ENCODE measurements at places on chromosomes 2 and 18.
A peak's percentile ranks its signal among the peaks of the same experiment; 100 is the strongest.

DNA sequence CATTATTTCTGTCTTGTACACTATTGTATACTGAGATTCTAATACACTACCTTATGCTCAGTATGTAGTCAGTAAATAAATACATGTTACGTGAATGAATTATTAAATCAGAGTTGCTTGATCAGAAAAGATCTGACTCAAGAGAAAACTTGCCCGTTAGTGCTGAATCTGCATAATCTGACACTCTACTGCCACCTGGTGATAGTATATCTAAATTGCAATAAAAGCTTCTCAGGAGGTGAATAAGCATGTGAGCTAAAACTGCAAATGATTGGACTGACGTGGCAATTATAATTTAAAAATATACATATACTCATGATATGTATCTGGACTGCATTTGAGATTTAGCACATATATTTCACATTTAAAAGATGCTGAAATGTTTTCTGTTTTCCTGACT is 70.4 kb downstream of the KIAA1328 start:
- DNase-seq = no peak

- no peak for DNase-seq
These were observed 18.1 kb upstream of the HDAC4 start for GRCh38 chr2:239418918-239419317.

DNA sequence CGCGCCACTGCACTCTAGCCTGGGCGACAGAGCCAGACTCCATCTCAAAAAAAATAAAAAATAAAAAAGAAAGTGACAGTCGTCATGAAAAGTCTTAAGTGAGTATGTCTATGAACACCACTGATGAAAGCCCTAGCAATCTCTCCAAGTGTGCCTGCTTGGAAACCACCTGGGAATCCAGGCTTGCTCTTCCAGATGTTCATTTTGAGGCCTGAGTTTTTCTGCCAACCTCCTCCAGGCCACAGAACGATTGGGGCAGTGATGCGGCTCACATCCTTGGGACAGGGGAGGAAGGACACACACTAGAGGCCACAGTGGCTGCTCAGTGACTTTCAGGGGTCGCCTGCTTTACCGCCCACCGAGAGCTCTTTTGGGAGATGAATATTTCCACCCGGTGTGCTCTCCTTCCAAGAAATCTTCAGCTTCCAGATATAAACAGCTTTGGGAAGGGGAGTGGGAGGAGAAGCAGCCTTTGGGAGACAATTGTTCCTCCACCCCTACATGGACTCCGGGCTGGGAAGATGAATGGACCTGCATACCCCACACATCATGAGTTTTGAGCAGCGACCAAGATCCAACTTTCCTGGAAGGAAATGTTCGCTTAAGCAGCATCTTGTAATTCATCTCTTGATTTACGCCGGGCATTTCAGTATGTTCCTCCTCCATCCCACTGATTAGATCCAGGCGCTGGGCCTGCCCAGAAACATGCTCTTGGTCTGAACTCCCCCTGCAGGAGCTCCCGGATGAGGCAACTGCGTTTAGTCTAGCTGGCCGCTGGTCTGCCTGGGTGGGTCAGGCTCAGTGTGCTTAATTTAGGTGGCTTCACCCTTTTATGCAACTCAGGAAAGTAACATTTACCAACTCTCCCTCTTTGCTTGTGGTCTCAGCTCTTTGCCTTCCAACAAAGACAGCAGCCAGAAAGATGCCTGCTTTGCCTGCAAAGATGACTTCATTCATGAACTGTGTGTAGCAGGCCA is 6.2 kb upstream of the ARMC9 start:
- DNase-seq = peak; percentile 64

DNA sequence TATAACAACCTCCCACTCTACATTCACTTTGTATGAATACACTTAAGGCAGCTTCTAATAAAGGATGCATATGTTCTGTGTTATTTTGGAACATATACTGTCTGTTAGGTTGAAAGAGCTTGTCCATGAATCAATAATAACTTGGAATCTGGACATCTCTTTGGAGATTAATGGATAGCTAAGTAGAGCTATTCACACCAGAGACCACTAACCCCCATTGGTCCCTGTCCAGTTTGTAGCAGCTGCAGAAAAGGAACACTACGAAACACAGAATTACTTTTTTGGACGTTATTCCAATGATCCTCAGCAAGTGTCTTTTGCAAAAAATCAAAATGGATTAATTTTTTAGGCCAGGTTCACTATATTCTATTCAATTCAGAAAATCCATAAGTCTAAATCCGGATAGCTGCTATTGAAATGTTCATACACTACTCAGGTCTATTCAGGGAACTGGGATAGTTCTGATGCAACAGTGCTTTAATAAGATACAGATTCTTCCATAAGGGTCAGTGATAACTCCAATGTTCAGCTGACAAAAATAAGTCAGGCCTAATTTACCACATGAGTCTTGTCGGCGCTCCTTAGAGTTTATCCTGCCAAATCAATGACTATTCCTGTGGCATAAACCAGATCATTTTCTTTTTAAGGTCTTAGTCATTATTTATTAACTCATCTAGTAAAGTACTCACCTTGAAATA is 44.2 kb downstream of the NRXN1 start:
- DNase-seq = no peak

DNA sequence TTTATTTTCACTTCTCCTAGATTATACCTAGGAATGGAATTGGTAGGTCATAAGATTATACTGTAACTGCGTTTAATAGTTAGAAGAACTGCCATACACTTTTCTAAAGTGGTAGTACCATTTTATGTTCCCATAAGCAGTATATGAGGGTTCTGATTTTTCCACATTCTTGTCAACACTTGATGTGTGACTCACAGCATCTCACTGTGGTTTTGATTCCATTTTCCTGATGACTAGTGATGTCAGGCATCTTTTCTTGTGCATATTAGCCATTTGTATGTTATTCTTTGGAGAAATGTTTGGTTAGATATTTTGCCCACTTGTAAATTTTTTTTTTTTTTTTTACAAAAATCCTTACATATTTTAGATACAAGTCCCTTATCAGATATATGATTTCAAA is 2.3 kb downstream of the DCAF17 start:
- no peak for DNase-seq

Data from 8988T (cell line).